ENCODE measurements at places on chromosomes 2 and 18. TPM values are rescaled to one million over a fixed set of nuclear protein-coding genes. Genes with fewer than 3 reads are reported as not detected.

Gene PLGLB2
- 0.32 TPM for total RNA-seq

Gene SLC9A4
- not detected for total RNA-seq

Gene ABCG8
- total RNA-seq = not detected

Gene ARHGEF4
- total RNA-seq = 7.4 TPM

Gene C2orf78
- total RNA-seq = not detected

Gene MAB21L4
- total RNA-seq = not detected

Gene LYG1
- total RNA-seq = not detected

Gene IL36G
- not detected for total RNA-seq

Gene SPEG
- 8.5 TPM for total RNA-seq

Gene CAPN13
- total RNA-seq = not detected

Gene PPM1B
- 20.0 TPM for total RNA-seq

Gene LHCGR
- not detected for total RNA-seq

Gene SPC25
- 3.5 TPM for total RNA-seq
